ENCODE measurements at places on chromosomes 7 and 10.

- no peak for DNase-seq
Measured at GRCh38 chr10:69176823-69177222, 3.2 kb upstream of the SUPV3L1 start.

DNA sequence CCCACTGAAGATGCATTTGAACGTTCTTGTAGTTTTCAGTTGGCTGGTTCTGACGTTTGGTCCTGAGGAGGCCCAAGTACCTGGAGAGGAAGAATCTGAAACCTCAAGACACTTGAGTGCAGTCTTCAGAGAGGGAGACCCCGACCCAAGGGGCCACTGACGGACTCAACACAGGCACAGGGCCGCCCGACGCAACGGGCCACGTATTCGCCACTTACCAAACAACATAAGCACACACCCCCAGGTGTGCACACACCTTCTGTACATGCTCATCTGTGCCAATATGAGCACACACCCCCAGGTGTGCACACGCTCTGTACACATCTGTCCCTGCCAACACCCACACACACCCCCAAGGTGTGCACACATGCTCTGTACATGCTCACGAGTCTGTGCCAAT is 68.5 kb downstream of the DIP2C start:
- no peak for DNase-seq

GRCh38 chr7:16978358-16979244 is 96.8 kb upstream of the AGR3 start:
- peak; percentile 65 for DNase-seq

DNA sequence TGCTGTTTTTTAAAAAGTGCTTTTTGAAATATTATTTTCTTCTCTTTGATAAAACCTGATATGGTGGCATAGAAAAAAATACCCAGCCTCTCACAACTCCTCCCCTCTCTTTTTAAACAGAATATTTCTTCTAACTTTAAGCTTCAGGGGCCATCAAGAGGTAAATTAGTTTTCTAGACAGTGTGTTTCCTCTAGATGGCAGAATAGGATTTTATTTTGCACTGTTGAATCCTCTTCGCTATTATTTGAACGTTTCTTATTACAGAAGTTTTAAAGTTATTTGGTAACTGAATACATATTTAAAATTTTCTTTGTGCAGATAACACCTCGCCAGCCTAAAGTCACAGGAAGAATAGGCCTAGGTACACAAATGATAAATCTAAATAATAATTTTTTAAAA is 30.3 kb downstream of the ARL5B start:
- DNase-seq, result peak; percentile 31

DNA sequence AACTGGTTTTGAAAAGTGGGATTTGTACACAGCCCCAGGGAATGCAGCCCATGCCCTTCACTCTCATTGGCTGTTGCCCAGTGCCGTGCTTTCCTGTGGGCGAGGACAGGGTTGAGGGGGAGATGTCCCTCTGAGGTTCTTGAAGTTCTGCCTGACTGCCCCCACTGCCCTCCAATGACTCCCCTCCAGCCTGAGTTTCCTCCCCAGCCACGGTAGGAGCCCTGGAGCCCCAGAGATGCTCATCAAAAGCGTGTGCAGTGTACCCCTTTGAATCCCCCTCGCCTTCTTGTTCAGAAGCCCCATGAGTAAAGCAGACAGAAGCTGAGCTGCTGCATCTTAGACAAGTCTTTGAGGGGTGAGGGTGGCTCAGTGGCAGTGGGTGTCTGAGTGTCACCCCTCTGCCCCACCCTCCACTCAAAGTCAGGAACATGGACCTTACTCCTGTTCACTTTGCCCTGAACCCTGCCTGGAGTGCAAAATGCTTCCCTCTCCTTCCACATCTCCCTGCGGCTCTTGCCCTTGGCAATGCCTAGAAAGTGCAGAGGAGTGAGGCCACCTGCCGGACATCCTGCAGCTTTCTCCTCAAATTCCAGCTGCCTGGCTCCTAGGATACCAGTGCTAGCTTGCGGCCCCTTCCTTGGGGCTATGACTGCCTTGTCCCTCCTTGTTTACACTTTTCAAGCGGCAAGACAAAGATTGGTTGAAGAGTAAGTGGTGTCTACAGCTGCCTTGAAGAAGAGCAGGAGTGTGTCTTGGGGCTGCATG is 19.9 kb downstream of the FAM241B start:
- no peak for DNase-seq

GRCh38 chr10:85761906-85762445 is 604.6 kb downstream of the GRID1 start:
- no peak for DNase-seq

- no peak for DNase-seq
Measured at GRCh38 chr7:141456711-141457110, 94.5 kb upstream of the AGK start.

DNA sequence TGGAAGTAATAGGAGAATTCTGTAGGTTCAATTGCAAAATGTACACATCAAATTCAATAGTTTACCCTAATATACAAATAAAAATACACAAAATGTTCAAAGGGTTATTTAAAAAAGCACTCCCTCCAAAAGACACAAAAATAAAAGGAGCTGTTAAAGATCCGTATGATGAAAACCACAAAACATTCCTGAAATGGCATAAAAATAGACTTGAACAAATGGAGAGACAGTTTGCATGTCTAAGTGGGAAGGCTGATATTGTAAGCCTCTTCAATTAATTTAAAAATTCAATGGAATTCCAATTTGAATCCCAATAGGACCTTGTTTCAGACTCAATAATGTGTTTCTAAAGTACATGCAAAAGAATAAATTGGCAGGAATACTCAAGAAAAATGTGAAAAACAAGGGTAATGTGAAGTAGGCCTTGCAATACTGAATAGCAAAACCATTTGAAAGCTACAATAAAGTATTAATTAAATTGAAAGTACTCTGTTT is 38.0 kb upstream of the INSYN2A start:
- DNase-seq, result peak; percentile 19

DNA sequence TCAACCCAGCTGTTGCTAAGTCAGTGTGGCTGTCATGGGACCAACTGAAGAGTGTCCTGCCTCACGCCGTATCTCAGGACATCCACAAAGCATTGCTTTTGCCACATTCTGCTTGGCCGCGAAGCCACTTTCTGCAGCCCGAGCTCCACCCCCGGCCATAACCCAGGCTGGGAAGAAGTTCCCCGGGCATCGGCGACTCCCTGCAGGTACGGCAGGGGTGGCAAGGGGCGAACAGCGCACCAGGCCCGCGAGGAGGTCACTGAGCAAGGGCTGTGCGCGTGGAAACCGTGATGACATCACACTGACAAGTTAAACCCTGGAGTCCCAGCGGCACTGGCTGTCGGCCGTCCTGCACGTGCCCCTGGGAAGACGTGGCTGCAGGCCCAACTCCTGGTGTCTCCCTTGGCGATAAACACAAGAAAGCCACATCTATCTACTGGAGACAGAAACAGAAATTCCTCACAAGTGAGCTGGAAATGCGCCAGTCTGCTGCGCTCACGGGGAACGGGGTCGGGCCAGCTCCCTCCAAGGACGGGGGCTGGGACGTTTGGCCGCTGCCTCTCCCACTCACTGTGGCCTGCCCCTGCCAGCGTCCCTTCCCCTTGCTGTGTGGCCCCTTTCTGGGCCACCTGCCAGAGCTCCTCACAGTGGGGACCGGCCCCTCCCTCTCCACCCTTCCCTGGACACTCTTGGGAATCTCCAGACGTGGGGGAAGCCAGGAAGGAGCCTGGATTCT is 326.3 kb downstream of the DNAJB6 start:
- DNase-seq, result peak; percentile 13

- DNase-seq, result no peak
Measured at GRCh38 chr7:41529831-41530230, 173.1 kb downstream of the INHBA start.

- DNase-seq, result no peak
Measured at GRCh38 chr7:27000496-27000895, 95.3 kb downstream of the HOXA1 start.

GRCh38 chr10:101219139-101219945 is 9.9 kb downstream of the LBX1 start:
- no peak for DNase-seq

- no peak for DNase-seq
Measured at GRCh38 chr10:72889391-72889831, 4.1 kb upstream of the OIT3 start.

DNA sequence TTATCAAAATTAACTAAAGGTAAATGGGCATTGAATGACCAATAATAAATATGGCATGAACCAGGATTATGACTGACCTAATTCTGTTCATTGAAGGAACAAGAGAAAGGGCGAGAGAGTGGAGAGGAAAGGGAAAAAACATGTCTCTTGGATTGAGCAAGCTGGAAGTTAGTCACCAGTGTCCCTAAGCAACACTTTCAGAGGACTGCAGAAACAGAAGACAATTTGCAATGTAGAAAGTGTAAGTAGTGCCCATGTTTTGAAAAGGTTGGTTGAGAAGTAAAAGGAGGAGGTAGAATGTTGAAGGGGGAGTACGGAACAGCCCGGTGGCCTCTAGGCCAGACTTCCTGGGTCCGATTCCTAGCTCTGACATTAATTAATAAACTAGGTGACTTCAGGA is 94.6 kb downstream of the FAS start:
- no peak for DNase-seq

DNA sequence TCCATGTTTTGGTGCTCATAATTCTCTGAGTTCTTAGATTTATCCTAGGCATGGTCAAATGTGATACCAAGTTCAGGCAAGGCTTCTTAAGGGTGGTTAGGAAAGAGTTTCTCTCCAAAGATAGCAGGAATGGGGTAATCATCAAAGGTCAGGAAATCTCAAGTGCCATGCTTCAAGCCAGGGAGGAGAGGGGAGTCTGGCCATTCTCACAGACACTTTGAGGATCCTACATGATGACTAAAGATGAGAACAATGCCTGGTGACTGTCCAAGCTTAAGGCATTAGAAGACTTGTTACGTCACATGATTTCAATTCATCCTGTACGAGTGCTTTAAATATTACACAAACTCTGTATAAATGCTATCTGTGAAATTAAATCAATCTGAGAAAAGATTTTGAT is 59.4 kb downstream of the POM121L12 start:
- no peak for DNase-seq

DNA sequence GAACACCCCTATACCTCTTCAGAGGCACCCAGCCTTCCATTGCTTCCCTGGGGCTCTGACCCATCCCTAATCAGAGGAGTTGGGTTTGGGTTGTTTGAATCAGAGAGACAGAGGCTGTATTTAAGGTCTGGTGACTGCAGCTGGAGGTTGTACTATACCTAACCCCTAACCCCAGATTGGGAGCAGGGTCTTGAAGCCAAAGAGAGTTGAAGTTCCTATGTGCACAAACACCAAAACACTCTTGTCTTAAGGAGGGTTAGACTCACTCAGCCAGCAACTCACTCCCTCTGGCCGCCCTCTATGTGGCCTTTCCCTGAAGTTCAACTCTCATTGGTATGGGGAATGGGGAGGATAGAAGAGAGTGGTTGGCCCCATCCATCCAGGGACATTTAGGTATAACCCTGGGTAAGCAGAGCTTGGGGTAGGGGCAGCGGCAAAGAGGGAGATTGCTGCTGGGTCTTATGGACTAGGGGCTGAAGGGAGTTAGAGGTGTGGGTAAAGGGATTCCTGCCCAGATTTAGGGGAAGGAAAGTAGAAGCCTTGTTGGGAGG is 80.0 kb downstream of the PAX2 start:
- no peak for DNase-seq

Data from fibroblast of skin of scalp (primary cell).